DMS 273 treated with DMSO at 0.1 percent for 48 hours (cell line): ENCODE measurements at places on chromosomes 3 and 15.

- DNase-seq, result peak; percentile 7
These were observed 384.1 kb downstream of the PLOD2 start for GRCh38 chr3:145776782-145777408.

DNA sequence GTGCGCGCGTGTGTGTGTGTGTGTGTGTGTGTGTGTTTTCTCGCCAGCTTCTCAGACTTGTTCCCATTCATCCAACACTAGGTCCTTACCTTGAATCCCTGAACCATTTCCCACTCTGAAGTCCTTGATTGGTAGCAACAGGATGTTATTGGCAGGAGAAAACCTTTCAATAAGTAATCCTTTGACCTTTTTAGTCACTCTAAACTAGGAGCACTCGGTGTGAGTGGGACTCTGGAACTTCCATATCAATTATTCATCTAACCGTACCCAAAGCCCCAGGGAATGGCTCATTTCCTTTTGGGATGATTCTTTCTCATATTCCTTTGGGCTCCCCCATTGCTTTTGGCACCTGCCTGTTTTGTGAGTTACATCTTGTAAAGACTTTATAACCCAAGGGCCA is 140.2 kb upstream of the SPRED1 start:
- no peak for DNase-seq

DNA sequence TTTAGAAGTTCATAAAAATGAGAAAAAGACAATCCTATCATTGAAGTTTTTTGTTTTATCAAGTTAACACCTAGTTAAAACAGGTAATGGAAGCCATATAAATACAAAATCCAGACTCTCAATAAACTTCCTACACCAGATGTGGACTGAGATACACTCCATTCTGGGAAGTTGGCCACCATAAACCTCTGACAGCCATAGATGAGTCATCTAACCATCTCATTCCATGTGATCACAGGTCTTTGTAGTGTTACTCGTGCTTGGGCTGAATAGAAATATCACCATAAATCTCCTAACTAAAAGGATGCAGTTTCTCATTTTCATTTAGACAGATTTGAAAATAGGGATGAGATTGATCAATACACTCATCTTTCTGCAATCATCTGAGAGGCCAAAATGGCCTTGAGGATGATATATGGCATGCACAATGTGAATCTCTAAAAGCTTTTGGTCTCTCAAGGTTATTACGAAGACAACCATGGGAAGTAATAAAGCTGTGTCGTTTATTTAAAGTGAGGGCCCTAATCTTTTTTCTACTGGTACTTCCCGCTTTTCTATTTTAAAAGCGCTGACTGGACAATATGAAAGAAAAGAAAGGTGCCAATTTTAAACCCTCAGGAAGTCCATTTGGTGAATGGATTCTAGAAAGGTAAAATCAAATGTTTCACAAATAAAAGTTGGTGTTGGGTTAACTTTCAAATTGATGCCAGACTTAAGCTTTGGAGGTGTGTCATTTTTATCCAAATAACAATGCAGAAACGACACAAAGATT is 155.5 kb downstream of the POLR2M start:
- DNase-seq, result no peak

DNA sequence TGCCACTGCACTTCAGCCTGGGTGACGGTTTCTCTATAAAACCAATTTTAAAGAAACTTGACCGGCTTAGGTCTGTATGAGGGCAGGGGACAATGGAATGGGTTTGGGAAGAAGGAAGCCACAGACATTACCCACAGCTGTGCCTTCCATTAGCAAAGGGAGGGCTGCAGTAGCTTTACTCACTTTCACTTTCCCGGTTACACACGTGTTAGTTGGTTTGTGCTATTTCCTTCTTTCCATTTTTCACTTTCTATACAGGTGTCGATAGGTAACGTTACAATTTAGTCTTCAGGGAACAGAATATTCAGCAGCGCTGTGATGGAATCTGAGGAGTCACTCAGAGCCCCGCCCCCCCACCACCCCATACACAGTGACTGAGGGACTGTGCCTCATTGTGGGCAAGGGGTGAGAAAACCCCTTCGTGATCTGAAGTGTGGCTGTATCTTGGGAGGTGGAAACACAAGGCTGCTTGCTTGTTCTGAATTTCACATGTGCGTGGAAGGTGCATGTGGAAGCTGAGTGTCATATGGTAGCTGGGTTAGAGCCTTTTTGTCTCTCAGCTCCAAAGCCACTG is 44.8 kb upstream of the RPL32 start:
- no peak for DNase-seq

GRCh38 chr3:120773932-120774331 is 31.4 kb downstream of the GTF2E1 start:
- no peak for DNase-seq

GRCh38 chr3:50562861-50563260 is 4.7 kb downstream of the C3orf18 start:
- no peak for DNase-seq

DNA sequence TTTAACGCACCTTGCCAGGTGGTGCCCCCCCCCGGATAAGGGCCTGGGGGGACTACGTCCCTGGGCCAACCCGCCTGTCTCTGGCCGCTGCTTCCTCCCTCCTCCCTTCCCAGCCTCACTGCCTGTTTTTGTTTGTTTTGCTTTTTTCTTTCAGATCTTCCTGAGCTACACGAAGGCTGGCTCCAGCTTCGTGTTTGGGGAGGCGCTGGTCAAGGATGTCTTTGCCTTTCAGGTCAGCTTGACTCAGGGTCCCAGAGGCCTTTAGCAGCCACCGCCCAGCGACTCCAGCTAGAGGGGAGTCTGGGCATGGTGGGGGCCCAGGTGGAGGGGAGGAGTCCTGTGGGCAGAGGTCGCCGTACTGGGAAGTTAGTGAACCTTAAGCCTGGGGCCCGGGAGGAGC is 24.1 kb downstream of the SLC28A1 start:
- DNase-seq, result no peak

GRCh38 chr15:45201557-45201859 is 13.7 kb upstream of the SHF start:
- no peak for DNase-seq

DNA sequence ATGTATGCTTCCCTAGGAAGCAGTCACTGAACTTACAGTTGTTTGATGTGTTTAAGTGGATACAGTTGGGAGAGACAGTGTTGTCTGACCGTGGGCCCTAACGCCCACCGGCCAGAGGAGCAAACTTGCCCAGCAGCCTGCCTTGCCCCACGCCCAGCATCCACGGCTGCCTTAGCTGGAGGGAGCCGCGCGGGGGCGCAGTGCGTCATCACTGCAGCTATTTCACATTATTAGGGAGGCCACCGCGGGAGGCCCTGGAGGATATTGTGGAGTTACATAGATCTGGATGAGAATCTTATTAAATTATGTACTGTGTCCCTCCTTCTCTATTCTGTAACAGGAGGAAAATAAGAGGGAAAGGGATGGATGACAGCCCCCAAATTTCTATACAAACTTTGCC is 267.2 kb downstream of the GABRG3 start:
- DNase-seq, result no peak

- DNase-seq, result no peak
These were observed 324.6 kb upstream of the IL12A start for GRCh38 chr3:159664006-159664405.

- no peak for DNase-seq
These were observed 58.7 kb upstream of the FNDC3B start for GRCh38 chr3:171980578-171981270.

GRCh38 chr3:152915695-152916094 is 80.8 kb downstream of the P2RY1 start:
- DNase-seq, result no peak

DNA sequence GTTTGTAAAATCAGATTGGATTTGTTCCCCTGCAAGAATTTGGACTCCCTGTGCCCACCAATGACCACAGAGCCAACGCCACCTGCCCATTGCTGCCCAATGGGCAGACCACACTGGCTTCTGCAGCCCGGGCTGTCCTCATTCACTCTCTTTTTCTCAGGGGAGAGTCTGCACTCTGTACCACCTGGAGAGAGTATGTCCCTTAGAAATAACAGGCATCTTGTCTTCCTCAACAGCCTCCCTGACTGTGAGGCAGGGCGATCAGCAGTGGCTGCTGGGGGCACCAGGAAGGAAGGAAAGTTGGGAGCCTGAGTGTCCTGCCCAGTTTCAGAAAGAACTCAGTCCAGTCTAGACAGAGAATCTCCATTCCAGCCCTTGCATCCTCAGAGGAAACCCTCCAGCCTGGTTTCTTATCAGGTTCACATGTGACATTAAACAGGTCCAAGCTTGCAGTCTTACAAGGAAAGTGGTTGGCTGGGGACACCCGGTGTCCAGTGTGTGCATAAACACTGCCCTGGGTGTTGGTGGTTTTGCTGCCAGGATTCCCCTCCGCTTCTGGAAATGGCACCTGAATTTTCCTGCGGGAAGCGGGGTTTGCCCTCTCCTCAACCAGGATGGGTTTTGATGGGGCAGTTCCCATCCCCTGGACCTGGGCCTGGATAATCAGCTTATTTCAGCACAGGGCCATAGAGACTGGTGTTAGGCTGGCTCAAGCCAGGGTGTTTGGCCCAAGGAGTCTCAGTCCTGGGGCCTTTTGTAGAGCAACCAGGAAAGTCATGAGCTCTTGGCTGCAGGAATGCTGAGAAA is 37.2 kb downstream of the SSUH2 start:
- DNase-seq, result no peak

DNA sequence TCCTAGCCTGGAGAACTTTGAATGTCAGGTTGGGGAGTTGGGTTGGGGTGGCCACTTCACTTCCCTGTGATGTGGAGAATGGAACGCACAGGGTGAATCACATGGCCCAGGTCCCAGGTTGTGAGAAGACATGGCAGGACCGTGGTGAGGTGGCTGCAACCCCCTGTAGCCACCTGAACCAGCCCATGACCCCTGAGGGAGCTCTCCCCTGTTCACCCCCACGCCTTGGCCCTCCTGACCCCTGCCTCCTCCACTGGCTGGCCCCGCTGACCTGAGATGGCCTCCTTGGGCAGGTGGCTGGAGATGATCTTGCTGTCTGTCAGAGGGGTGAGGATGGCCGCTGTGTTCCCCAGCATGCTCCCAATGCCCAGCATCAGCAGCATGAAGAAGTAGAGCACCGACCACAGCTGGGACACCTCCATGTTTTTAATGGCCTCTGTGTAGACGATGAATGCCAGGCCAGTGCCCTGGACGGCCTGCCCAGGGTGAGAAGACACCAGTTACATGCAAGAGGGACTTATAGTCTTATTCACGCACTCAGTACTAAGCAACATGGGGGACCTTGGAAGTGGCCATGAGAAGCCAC is 31.0 kb downstream of the SLC6A20 start:
- no peak for DNase-seq

- no peak for DNase-seq
These were observed 35.2 kb downstream of the ZNF710 start for GRCh38 chr15:90036343-90036742.

DNA sequence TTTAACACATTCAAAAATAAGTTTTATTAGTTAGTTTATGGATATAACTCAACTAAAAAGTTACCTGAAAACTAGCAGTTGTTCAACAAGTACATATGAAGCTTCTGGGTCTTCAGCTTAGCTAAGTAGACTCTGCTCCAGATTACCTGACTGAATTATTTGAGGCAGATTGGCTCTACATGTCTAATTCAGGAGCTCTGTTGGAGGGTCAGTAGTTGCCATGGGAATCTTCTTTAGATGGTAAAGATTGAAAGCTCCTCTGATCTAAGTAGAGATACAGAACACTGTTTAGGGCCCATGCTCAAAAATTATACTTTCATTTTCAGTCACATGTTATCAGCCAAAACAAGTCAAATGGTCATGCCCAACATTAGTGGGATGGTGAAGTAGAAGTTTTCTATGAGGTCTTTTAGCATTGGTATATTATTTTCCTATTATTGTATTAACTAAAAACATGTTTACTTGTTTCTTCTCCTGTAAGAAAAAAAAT is 1476.9 kb downstream of the OTOL1 start:
- no peak for DNase-seq

- no peak for DNase-seq
These were observed 455.7 kb downstream of the ZIC1 start for GRCh38 chr3:147864754-147865354.

GRCh38 chr3:177482048-177482691 is 284.9 kb upstream of the TBL1XR1 start:
- DNase-seq, result no peak

GRCh38 chr3:128011140-128011539 is 41.1 kb upstream of the SEC61A1 start:
- DNase-seq, result peak; percentile 57

- DNase-seq, result no peak
These were observed 830 bp downstream of the MAP2K5 start for GRCh38 chr15:67543348-67543718.

DNA sequence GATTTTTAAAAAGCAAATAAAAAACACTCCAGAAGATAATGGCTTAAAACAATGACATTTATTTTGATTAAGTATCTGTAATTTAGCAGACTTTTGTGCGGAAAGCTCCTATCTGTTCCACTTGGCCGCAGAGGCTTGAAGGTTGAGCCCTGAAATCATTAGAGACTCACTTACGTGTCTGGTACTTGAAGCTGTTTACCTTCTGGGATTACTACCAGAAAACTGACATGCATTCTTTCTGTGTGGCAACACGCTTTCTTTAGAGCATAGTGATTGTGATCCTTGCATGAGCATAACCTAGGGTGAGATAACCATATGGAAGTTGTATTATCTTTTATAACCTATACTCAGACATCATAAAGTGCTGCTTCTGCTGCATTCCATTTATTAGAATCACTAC is 298.5 kb downstream of the SI start:
- DNase-seq, result no peak

GRCh38 chr15:67010898-67011616 is 54.3 kb upstream of the SMAD3 start:
- no peak for DNase-seq

DNA sequence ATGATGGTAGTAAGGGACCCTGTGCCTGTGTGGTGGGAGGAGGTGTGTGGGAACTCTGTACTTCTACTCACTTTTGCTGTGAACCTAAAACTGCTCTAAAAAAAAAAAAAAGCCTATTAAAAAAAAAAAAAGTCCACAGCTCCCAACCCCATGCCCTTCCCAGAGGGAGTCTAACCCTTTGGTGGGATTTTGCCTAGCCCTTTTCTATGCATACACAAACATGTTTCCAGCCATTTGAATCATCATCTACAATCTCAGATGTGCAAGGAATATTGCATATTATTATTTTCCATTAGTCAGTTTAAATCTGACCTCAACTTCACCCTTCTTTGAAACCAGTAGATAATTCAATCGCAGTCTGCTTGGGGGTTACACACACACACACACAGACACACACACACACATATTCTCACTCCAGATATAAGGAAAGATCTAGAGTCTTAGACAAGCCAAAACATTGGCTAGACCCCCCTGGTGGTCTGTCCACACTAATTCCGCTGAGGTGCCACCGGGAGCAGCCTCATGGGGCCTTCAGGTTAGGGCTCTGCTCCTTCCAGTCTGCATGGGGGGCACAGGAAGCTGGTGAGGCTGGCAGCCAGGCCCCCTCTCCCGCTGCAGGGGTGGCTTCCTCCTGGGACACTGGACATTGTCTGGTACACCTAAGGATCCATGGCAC is 75.5 kb upstream of the NR2E3 start:
- DNase-seq, result no peak
